Activated CD4-positive, alpha-beta T cell treated with anti-CD3 and anti-CD28 coated beads, Interleukin-2, amount 50 U/mL, for 48 hours (primary cell): ENCODE measurements at places on chromosomes 16 and 17.

DNA sequence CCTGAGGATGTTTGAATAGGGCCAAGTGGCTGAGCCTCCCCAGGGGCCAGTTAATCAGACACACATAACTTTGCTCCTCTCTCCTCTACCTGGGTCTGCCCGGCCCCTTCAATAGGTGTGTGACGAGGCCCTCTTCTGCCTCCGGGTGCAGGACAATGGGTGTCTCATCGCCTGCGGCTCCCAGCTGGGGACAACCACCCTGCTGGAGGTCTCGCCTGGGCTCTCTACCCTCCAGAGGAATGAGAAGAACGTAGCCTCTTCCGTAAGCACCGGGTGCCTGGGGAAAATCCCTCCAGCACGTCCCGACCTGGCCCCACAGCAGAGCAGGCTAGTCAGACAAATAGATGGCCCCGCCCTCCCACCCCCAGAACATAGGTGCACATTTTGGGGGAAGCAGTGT, 16.1 kb upstream of the KIF19 start:
- no peak for DNase-seq

DNA sequence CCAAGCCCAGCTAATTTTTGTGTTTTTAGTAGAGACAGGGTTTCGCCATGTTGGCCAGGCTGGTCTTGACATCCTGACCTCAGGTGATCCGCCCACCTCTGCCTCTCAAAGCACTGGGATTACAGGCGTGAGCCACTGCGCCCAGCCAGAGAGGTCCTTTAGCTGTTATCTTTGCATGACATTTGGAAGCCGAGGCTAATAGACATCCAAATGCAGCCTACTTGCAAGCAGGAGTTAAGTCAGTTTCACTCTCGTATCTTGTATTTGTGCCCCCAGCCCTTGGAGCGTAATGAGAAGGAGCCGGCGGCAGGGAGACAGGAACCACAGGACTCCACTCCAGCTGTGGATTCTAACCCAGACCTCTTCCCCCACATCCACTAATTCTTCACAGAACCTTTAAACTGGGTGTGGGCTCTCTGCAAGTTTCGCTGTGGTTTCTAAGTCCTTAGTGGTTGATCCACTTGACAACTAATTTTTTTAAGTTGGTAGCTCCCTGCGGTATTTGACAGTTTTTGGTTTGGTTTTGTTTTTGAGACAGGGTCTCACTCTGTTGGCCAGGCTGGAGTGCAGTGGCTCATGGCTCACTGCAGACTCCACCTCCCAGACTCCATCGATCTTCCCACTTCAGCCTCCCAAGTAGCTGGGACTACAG, 3.1 kb upstream of the CYTH1 start:
- DNase-seq = no peak

DNA sequence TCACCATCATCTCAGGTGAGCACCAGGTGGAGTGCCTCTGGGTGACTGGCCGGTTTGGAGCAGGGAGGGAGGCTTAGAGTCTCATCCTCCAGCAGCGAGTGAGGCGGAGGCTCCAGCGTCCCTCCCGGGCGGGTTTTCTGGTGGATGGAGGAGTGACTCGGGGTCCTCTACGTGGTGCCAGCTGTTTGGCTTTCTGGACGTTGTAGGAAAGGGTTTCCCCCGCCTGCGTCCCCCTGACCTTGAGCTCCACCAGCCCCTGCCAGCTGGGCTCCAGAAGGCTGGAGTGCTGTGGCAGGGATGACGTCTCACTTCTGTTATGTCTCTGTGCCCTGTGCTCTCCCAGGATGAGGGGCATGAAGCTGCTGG, 522 bp downstream of the DNASE1 start:
- no peak for DNase-seq

- DNase-seq = peak; percentile 96
Measured at GRCh38 chr17:50161023-50161910, 4.5 kb upstream of the SGCA start.

GRCh38 chr17:17254036-17254435, 17.1 kb upstream of the FLCN start:
- no peak for DNase-seq

DNA sequence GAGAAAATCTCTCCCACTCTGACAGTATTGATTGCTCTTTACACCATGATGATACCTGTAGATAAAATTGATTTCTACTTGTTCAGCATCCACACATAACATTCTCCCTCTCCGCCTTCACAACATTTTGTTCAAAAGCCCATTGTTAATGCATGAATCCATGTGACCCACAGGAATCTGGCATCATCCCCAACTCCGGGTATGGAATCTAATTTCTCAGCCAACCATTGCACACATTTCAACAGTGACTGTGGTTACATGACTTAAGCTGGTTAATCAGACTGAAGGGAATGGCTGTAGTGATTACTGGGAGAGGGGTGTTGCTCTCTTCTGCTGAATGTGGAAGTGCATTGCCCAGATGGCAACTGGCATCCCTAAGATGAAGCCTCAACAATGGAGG, 161.4 kb upstream of the C16orf82 start:
- no peak for DNase-seq

DNA sequence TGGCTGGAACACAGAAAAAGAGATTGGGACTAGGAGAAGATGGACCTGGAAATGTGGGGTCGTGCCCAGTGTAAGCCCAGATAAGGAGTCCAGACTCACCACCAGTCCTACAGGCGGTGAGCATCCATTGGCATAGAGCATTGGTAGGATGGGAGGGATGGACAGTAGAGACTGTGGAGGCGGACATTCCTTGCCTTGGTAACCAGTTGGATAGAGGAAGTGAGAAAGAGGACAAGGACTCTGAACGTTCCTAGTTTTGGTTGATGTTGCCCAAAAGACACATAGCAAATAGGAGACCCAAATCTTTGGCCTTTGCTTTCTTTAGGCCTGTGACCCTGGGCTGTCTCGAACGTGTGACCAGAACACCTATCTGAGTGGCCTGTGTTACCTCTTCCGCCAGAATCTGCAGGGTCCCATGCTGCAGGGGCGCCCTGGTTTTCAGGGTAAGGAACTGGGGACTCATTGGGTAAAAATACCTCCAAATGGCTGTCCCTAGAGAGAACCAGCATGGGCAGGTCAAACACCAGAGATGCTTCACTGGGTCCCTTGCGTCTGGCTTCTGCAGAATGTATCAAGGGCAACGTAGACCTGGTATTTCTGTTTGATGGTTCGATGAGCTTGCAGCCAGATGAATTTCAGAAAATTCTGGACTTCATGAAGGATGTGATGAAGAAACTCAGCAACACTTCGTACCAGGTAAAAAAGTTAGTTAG, 6.4 kb downstream of the ITGAL start:
- DNase-seq = no peak

DNA sequence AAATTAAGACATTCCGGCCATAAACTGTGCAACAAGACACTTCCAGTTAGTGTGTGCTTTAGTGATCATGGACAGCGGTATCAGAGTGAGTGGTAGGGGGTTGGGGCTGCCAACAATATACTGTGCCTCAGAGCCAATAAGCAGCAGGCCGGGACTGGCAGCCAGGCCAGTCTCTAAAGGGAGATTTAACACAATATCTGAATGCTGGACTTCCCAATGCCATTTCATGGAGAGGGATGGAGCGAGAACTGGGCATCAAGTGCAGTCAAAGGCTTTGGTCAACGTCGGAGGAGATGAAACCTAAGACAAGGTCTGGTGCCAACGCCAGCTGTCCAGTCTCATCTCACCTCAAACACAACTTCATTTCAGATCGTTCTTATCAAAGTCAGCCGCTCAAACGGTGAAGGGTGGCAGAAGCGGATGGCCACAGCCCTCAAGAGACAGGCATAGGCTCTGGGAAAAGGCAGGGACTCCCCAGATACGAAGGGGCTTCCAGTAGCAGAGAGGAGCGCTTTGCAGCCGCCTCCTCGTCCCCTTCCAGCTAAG, 935 bp downstream of the USP32 start:
- DNase-seq = peak; percentile 8
